ENCODE measurements at places on chromosomes 16 and 17. TPM values are rescaled to one million over a fixed set of nuclear protein-coding genes. Genes with fewer than 3 reads are reported as not detected.

CACNG5 gene
- not detected for total RNA-seq

KATNB1 gene
- total RNA-seq, result 31.6 TPM

RCVRN gene
- total RNA-seq, result not detected

HMOX2 gene
- 69.1 TPM for total RNA-seq

PPM1E gene
- 0.02 TPM for total RNA-seq

TNP2 gene
- total RNA-seq, result not detected

ZFHX3 gene
- 0.21 TPM for total RNA-seq

TP53TG3D gene
- not detected for total RNA-seq

HIGD1B gene
- total RNA-seq, result not detected

DPEP3 gene
- not detected for total RNA-seq

KCNJ12 gene
- total RNA-seq, result not detected

MYH13 gene
- total RNA-seq, result not detected

PRSS8 gene
- total RNA-seq, result not detected

GCGR gene
- total RNA-seq, result not detected

RBBP6 gene
- total RNA-seq, result 74.6 TPM

MYO15A gene
- 1.3 TPM for total RNA-seq

STAC2 gene
- not detected for total RNA-seq

TVP23B gene
- 34.1 TPM for total RNA-seq

Data from activated CD4-positive, alpha-beta memory T cell treated with anti-CD3 and anti-CD28 coated beads for 36 hours (primary cell).